ENCODE measurements at places on chromosomes 2 and 18.

- peak; percentile 47 for DNase-seq
Observed at GRCh38 chr18:70197026-70197425, 8.5 kb downstream of the RTTN start.

DNA sequence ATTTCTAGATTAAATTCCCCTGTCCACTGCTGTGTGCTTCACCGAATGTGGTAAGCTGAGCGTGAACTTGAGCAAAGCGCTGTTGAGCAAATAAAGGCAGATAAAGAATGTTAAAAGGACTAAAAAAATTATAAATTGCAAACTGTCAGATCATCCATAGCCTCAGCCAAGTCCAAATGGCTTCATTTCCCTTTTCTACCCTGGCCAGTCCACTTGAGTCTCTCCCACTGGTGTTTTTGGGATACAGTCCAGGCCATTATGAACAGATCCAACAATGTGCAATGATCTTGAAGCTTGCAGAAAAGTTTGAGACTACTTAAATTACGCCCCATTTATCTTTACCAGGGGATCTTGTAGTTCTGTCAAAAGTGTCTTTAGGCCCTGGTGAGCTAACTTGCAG is 254.6 kb upstream of the PIK3C3 start:
- DNase-seq = no peak

DNA sequence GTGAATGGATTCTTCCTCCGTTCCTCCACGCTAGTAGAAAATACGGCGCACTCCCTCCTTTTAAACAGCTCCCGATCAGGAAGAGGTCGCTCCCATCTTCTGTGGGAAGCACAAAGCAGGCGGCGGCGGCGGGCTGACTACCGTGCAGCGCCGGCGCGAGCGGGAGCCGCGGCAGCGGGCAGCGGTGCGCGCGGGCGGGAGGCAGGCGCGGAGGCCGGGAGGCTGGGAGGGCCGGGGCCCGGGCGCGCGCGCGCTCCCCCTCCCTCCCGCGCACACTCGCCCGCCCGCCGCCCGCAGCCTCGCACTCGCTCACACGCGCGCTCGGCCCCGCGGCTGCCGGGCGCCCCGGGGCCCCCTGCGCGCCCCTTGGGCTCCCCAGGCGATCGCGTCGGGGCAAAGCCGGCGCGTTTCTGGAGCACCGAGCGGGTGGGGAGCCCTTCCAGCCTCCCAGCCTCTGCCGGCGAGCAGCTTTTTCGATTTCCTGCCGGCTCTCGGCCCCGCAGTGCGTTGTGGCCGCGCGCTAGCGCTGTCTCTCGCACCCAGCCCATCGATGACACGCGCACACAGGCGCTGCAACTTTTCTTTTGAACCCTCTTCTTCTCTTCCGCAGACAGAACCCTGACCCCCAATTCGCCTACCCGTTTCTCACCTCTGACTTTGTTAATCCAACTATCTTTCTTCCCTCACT is at the start of gene SLC8A1:
TSS of gene SLC8A1 (minus strand) at position 173 of the 688 bp plus-strand sequence.
- no peak for DNase-seq

- no peak for DNase-seq
Observed at GRCh38 chr2:24040511-24040910, 6.7 kb downstream of the WDCP start.

DNA sequence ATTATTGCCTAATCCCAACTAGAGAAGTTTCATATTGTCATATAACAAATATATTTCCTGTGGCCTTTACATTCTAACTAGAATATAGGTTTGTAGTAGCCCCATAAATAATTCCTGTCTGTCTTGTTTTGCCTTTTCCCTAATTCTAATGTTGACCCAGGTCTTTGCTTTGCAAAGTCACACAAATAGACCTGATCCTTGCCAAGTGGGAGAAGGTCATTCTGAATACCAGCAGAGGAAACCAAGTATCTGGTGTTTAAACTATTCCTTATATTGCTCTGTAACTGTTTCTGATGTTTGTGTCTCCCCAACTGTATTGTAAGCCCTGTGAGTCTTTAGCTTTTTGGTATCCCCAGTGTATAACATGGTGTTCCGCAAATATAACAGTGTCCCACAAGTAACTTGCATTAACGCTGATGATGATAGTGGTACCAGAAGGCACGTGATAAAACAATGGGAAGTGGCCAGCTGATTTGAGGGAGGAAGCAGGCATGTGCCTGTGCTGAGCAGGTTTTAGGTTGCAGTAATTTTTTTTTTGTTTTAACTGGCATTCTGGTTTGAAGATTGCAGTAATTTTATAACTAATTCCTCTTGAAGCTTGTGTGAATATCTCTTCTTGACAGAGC is 11.1 kb downstream of the HADHB start:
- no peak for DNase-seq

GRCh38 chr2:82237994-82238662 is 1933.6 kb upstream of the LRRTM1 start:
- DNase-seq = no peak

GRCh38 chr18:23341383-23341782 is 111.7 kb upstream of the RIOK3 start:
- DNase-seq = no peak

- no peak for DNase-seq
Observed at GRCh38 chr2:121536850-121537557, 6.3 kb downstream of the RNU4ATAC start.

- peak; percentile 96 for DNase-seq
Observed at GRCh38 chr2:38665854-38666555, at the start of gene GALM. TSS of gene GALM (plus strand) at chr2:38666114. CDS start at chr2:38666162, 48 bp downstream.

GRCh38 chr2:216632952-216633615 is at the start of gene IGFBP2:
TSS of gene IGFBP2 (plus strand) at chr2:216633420. CDS start at chr2:216633524, 104 bp downstream.
- DNase-seq = peak; percentile 54

- DNase-seq = peak; percentile 71
Observed at GRCh38 chr18:10379522-10379921, 74.9 kb upstream of the APCDD1 start.

GRCh38 chr2:143607231-143608062 is 478.2 kb downstream of the ARHGAP15 start:
- peak; percentile 3 for DNase-seq

DNA sequence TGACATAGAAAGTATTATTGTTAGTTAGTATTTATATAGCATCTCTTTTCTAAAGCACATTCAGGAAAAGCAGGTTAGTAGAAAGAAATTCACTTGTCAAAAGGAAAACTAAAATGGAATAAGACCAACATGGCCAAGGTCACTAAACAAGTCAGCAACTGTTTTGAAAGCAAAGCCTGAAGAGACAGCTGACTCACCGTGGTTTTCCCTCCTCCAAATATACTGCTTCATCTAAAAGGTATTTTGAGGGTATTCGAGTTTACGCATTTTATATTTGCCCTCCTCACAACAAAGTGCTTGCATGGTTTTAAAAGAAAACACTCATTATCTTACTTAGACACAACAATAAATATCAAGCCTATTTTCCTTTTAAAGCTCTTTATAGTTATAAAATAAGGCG is 24.0 kb downstream of the ZNF385B start:
- DNase-seq = peak; percentile 66

DNA sequence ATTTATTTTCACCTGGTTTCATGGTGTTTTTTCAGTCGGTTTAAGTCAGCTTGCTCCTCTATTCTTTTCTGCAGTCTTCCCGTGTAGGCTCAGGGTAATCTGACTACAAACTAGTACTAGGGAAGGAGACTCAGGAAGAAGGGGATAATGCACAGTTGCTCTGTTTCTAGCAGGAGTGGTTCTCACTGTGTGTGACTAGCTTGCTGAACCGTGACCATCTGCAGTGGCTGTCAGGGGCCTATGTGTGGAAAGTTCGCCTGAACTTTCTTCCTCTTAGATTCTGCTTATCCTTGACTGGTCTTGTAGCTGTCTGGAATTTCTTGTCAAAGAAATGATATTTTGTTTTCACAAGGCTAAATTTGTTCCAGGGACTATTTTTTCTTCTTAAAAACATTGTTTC is 46.3 kb upstream of the AQP4 start:
- no peak for DNase-seq

GRCh38 chr2:43388371-43388770 is 162.0 kb upstream of the ZFP36L2 start:
- no peak for DNase-seq

DNA sequence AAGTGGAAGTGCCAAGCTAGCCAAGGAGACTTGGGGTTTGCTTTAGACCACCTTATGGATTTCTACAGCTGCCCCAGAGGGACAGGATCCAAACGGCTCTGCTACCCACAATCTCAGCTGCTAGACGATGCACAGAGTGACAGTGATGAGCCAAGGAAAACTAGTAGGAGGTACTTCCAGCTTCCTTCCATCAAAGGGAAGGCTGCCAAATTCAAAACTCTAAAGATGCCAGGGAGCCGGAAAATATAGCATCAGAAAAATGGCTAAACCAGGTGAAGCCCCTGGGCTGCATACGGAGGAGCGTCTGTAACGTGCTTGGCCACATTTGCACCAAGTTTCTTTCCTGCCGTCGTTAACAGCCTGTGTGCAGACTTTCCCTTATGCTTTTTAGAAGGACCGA is 245.5 kb upstream of the ZNF521 start:
- no peak for DNase-seq

GRCh38 chr2:67255933-67256615 is 141.1 kb upstream of the ETAA1 start:
- peak; percentile 71 for DNase-seq

DNA sequence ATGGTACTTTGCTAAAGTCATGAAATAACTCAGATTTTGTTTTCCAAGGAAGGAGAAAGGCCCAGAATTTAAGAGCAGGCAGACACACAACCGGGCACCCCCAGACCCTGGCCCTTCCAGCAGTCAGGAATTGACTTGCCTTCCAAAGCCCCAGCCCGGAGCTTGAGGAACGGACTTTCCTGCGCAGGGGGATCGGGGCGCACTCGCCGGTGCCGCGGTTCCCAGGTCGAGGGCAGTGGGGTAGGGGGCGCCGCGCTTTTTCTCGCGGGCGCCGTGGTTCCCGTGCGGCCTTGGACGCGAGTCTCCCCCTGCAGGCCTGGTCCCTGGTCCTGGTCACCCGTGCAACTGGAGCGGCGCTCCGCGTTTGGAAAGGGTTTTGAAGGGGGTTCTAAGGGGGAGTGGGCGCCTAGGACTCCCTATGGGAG is 1.2 kb downstream of the ZNF236 start:
- DNase-seq = no peak

GRCh38 chr2:138708682-138709241 is 71.4 kb downstream of the NXPH2 start:
- peak; percentile 67 for DNase-seq

DNA sequence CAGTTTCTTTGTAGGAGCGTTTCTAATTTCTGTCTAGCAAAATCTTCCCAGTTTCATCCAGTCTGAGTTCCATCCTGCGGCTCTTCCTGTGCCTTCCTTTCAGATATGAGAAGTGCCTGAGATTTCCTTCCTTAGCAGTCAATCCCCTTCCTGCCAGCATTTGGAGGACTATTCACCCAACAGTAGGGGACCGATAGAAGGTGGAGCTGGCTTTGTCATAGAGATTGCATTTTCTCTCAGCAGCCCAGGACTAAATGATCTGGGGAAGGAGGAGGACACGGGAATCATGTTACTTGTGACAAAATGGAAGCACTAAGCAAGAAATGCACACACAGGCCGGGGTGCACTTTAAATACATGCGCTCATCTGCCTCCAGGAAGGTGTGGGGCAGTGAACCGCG is 5.6 kb upstream of the SMIM21 start:
- no peak for DNase-seq

- DNase-seq = no peak
Observed at GRCh38 chr2:167715932-167716331, 531.5 kb downstream of the STK39 start.

- no peak for DNase-seq
Observed at GRCh38 chr2:10501451-10501961, 53.4 kb upstream of the ODC1 start.

DNA sequence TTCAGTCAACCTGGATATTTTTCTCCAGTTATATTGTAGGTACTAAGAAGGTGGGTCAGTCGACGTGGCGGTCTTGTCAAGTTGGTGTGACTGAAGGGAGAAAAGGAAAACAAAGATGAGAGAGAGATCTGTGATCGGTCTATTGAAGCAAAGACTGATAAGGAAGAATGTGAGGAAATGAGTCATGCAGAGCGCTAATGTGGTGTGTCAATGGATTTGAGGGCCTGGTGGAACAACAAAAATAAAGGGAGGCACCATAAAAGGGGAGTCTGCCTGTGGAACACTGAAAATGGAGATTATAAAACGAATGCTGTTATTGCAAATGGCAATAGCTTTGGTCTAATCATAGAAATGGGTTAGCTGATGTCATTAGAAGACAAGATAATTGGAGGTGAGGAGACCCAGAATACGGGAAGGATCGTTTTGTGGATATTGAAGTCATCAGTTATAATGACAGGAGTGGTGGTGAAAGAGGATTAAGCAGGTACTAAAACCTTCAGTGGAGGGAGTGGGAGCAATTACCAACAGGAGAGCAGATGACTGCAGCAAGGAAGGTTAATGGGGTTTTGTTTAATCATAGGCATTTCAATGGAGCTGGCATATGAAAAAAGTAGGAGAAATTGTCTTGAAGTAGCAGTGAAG is 599.1 kb upstream of the FSHR start:
- DNase-seq = no peak

- DNase-seq = peak; percentile 19
Observed at GRCh38 chr2:196970099-196970498, 43.6 kb upstream of the PGAP1 start.

DNA sequence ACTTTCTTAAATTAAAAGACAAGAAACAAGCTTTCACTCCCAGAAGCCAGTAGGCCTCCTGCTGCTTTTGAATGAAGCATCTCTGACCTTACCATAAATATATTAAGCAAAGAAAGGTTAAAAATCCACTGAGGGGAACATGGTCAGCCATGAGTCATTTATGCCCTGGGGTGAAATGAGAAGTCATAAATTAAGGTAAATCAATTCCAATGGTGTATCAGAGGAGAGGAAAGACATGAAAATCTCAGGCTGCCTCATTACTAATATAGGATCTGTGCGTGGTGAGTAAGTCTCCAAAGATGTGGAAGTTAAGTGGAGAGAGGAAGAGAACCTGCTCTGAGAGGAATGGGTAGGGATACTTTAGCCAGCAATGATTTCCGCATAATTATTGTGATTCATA is 292.3 kb upstream of the CHAC2 start:
- peak; percentile 63 for DNase-seq

DNA sequence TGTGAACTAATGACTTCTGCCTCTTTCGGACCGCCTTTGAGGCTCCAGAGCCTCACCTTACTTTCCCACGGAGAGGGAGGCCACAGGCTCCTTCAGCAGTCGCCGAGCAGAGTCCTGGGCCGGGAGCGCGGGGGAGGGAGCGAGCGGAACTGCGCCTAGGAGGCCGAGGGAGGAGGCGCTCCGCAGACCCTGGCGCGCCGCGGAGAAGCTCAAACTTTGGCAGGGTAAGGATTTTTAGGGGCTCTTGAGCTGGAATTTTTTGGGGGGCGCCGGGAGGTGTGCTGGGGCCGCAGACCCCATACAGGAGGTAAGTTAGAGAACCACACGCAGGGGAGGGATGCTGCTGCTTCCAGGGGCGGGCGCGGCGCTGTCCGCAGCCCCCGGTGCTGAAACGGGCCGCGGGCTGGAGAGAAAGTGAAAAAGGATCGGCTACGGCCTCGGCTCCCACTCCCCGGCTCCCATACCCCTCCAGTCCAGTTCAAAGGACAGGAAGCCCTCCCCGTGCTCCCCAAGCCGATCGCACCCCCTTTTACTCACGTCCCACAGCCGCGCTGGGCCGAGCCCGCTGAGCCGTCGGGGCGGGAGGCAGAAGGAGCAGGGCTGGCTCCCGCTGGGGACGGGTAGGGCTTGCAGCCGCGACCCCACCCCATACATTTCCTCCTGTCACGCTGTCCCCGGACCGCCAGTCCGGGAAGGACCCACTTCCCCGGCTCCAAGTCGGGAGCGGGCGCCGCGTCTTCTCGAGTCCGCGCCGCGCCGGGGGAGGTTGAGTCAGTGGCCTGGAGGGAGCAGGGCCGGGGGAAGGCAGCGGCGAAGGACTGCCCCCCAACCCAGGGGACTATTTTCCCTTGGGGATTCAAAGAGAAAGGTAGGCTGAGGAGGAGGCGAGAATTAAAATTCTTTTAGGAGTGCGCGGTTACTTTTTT is at the start of gene CNGA3:
TSS of gene CNGA3 (plus strand) at position 146 of the 926 bp plus-strand sequence. CDS start 23,520 bp downstream, outside the sequence.
- DNase-seq = no peak

GRCh38 chr2:24394998-24395397 is 34.7 kb upstream of the ITSN2 start:
- DNase-seq = no peak

Data from foreskin fibroblast (primary cell).